CD4-positive, alpha-beta T cell treated with Interleukin-1 beta for 1 hour (primary cell): ENCODE measurements at places on chromosomes 4 and X.

GRCh38 chr4:5609306-5610007 lies 98.9 kb downstream of the EVC2 start:
- DNase-seq = no peak

DNA sequence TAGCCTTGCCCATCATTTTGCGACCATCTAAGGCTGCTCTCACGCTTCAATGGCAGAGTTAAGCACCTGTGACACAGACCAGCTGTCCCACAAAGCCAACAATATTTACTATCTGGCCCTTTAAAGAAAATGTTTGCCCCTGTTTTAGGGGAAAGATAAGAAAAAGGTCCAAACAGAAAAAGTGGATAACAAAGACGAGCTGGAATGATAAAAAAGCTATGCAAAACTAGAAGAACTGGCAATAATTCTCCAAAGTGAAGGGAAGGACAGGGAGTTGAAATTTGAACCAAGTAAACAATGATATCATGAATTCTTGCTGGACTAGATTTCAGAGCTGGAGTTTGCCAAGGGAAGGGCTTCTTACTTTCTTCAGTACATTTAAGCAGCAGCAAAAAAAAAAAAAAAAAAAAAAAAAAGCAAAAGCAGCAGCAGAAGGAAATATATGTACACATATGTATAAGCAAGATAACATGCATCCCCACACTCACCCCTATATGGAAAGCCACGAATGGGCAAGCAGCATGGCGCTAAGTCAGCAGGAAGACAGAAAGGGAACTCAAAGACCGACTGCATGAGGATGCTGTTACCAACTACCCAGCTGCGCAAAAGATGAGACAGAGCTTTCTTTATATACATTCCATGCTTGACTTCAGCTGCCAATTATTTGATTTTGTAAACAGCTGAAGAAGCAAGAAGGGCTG lies 12.5 kb downstream of the TRAPPC2 start:
- DNase-seq = no peak

- no peak for DNase-seq
These were observed 169.0 kb upstream of the MBNL3 start for GRCh38 chrX:132657876-132658275.

GRCh38 chrX:44022964-44023363 lies 49.8 kb upstream of the NDP start:
- DNase-seq = no peak

GRCh38 chr4:138097912-138098600 lies 144.1 kb downstream of the SLC7A11 start:
- DNase-seq = no peak

DNA sequence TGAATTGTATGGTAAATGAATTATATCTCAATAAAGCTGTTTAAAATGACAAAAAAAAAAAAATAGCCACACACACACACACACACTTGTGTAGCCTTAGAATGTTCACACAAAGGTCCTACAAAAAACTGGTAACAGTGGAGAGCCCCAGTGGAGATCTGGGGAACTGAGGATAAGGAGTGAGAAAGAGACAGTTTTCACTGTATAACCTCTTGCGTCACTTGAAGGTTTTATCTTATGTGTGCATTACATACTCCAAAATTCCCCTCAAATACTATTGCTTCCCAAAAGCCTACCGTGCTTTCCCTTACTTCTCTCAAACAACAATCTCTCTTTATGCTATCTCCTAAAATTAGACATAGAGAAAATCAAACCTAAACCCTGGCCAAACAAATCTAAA lies 67.8 kb downstream of the SMC1A start:
- DNase-seq = no peak

DNA sequence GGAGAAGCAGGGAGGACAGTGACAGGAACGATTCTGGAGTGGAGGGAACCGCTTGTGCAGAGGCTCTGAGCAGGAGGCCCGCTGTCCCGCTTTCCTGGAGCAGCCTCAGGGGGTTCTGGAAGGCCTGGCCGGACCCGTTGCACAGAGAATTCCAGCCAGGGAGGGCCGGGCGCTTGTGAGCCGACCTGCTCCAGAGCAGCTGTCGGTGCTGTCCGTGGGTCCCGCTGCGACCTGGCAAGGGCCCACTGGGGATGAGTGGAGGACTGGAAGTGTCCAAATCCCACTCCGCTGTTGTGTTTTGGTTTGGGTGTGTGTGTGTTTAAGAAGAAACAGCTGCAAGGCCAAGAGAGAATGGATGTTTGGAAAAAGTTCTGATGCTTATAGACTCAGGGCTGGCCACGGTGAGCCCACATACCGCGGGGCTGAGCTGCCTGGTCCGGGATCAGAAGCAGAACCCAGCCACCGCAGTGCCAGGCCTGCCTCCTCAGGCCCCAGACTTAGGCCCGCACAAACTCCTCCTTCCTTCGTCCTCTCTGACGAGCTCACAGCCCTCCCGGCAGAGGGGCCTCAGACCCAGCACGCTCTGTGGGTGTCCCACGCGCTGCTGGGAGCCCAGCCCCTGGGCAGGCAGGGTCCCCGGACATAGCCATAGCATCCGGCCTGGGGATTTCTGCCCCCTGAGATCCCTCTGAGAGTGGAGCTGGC lies 73.9 kb downstream of the HTRA3 start:
- no peak for DNase-seq

- DNase-seq = no peak
These were observed 145.4 kb downstream of the EMCN start for GRCh38 chr4:100372432-100372831.

GRCh38 chr4:32574803-32575202 lies 1854.6 kb downstream of the PCDH7 start:
- DNase-seq = no peak

- no peak for DNase-seq
These were observed 316.2 kb downstream of the ANKRD50 start for GRCh38 chr4:124396333-124396732.

- no peak for DNase-seq
These were observed 188.9 kb upstream of the EOLA2 start for GRCh38 chrX:150127216-150127615.

- no peak for DNase-seq
These were observed 136.2 kb upstream of the BMPR1B start for GRCh38 chr4:94621491-94622080.

DNA sequence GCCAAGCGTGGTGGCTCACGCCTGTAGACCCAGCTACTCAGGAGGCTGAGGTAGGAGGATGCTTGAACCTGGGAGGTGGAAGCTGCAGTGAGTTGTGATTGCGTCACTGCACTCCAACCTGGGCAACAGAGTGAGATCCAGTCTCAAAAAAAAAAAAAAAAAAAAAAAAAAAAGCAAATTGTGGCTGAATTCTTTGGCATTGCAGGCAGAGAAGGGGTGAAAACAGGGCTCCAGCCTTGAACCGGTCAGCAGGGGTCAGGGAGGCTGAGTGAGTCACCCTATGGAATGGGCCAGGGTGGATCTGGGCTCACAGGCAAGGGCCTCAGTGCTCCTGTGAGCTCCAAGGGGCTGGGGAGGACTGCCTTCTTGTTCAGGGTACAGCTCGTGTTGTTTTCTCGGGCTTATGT lies 13.2 kb upstream of the FAM3A start:
- no peak for DNase-seq

DNA sequence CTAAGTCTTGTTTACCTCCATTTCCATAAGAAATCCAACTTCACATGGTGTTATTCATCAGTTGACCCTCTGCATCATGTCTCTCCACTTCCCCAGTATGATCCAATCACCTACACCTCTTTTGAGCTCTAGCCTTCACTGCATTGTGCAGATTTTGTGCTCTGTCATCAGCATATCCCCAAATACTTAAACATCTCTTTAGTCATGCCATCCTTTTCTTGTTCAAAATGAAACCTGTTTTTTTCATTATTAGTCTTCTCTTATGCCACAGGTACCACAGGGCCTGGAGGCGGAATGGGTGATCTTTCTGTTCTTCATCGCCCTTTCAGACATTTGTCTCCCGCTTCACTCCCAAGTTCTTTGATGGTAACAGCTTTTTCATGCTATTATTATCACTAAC lies 382.7 kb upstream of the GALNTL6 start:
- DNase-seq = no peak

GRCh38 chr4:79576429-79576753 lies 168.4 kb upstream of the GK2 start:
- DNase-seq = no peak

GRCh38 chrX:55640854-55641253 lies 17.7 kb downstream of the FOXR2 start:
- no peak for DNase-seq

DNA sequence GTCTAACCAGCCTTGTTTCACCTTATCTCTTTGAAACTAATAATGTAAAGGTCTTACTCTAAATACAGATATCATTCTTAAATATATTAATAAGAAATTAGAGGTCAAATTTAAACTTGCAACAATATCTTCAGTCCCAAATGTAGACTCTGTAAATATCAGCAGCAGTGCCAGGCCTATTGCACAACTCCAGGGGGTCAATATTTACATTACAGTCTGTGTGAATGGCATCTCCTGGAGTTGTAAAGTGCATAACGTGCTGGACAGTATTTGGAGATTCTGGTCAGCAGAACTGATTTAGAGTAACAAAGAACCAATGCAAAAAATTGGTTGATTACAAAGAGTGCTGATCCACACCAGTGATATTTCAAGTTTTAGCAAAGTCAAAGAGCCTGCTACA lies 1225.9 kb downstream of the PCDH19 start:
- no peak for DNase-seq

DNA sequence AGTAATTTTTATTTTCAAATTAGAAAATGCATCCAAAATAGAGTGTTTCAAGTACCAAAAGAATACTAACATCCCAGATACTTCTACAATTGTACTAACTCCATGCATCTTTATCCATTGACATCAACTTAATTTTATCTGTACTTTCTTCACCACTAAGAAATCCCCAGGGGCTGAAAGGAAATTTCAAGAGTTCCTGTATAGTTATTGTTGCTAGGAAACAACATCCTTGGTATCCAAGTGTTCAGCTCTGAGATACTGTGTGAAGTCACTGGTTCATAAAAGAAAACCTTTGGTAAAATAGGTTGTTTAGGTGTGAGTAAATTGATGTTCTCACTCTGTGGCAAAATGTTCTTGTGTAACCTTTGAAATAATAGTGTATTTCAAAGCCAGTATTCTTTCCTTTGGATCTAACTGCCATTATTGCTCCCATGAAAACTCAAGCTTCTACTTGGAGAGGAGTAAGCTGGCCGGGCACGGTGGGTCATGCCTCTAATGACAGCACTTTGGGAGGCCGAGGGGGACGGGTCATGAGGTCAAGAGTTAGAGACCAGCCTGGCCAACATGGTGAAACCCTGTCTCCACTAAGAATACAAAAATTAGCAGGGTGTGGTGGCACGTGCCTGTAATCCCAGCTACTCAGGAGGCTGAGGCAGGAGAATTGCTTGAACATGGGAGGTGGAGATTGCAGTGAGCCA lies 72.9 kb downstream of the COMMD8 start:
- DNase-seq = no peak

- DNase-seq = no peak
These were observed 223.9 kb upstream of the ANKRD50 start for GRCh38 chr4:124936427-124936826.

DNA sequence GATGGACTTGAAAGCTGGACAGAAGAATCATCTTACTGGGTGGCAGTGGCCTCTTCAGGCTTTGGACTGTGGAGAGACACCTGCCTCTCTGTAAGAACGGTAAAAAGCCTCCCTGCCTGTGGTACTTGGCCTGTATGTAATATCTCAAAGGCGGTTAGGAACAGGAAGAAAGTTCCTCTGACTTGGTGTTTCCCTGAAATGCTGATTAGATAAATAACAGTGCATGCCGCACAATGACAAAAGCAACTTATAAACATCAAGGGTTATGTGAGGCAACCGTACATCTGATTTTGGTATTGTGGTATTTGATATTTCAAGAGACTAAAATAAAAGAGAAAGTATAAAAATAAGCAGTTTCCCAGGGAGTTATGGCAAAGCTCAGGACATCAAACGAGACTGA lies 92.4 kb upstream of the SORBS2 start:
- no peak for DNase-seq

- no peak for DNase-seq
These were observed 241.2 kb downstream of the PCDH10 start for GRCh38 chr4:133390198-133390855.

GRCh38 chrX:99939883-99940232 lies 470.2 kb downstream of the PCDH19 start:
- DNase-seq = no peak

- no peak for DNase-seq
These were observed 73.1 kb downstream of the MAML3 start for GRCh38 chr4:140080883-140081282.

DNA sequence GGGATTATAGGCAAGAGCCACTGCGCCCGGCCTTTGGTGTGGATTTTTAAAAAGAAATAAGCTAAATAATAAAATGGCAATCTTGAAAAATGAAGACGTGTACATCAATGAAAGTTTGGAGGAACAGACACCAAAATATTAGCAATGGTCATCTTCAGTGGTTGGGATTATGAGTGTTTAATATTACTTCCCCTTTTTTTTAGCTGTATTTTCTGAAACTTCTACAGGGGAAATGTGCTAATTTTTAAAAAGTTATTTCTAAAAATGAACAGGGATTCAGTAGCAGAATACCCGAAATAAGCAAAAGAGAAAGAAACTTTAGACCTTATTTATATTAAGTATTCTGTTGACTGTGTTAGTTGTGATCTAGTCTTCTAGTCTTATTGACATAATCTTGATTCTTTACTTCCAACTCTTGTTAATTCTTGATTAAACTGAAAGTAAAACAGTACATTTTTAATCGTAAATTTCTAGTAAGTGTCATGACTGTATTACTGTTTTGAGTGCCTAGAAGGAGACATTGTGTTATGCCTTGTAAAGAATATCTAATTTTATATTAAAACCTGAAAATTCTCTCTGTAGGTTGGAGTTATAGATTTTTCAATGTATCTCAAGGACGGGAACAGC lies 51.3 kb downstream of the RUFY3 start:
- no peak for DNase-seq

- no peak for DNase-seq
These were observed 22.1 kb upstream of the SPATA4 start for GRCh38 chr4:176217510-176217909.

DNA sequence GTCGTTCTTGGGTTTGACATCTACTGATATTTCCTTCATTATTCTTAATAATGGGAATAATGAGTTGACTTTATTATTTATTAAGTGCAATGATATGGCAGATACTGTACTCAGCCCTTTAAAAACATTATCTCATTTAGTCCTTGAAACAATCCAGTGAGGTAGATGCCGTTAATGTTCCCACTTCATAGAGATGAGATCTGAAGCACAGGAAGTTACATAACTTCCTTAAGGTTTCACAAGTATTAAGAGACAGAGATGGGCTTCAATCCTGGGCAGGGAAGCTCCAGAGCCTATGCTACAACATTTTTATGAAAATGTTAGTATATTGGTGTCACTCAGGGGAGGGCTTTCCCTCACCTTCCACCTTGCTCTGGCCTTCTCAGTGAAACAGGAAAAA lies 9.7 kb upstream of the KLHL13 start:
- no peak for DNase-seq
